ENCODE measurements at places on chromosomes 1 and 21. TPM values are rescaled to one million over a fixed set of nuclear protein-coding genes. Genes with fewer than 3 reads are reported as not detected.

GRCh38 chr1:237690656-237691055, 200.1 kb downstream of the ZP4 start:
- no peak for DNase-seq

GRCh38 chr1:93004566-93005251, 43.4 kb upstream of the DIPK1A start:
- no peak for DNase-seq

- DNase-seq, result peak; percentile 12
Observed at GRCh38 chr1:171868217-171868803, 27.0 kb downstream of the DNM3 start.

Gene CNR2
- polyA plus RNA-seq, result 0.08 TPM

Gene SHISAL2A
- polyA plus RNA-seq, result 4.4 TPM

Gene POLR3GL
- 31.9 TPM for polyA plus RNA-seq

Measured in renal cortex interstitium (tissue), 15 donors.